ENCODE measurements at places on chromosomes 11 and 22.

DNA sequence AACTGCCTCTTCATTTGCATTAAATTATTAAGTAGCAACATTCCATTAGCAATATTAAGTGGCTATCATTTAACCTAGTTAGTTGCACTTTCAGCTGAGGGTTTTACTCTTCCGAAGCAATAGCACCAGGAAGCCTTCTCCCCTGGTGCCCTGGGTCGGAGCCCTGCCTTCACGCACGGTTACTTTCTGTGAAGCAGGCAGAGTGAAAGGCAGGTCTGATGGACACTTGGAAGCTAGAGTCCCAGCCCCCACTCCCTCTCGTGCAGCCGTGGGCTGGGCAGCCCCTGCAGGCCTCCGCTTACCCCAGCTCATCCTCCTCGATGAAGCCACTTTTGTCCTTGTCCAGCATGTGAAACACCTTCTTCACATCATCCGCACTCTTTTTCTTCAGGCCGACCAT lies 2.0 kb downstream of the PVALB start:
- no peak for DNase-seq

DNA sequence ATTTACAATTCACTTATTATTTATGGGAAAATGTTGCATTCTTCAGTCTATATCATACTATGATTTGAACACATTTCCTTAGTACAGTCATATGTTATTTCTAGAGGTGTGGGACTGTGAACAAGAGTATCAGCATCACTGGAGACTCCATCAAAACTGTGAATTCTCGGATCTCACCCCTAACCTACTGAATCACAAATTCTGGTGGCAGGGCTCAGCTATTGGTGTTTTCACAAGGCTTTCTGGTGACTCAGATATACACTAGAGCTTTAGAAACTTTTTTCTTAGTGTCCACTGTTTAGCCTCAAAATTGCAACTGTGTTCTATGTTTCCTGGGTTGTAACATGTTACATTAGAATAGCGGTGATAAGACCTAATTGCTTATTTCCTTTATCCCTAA lies 352.9 kb upstream of the DDI1 start:
- no peak for DNase-seq

GRCh38 chr11:46248289-46249102 lies 29.0 kb upstream of the CREB3L1 start:
- DNase-seq, result peak; percentile 14

DNA sequence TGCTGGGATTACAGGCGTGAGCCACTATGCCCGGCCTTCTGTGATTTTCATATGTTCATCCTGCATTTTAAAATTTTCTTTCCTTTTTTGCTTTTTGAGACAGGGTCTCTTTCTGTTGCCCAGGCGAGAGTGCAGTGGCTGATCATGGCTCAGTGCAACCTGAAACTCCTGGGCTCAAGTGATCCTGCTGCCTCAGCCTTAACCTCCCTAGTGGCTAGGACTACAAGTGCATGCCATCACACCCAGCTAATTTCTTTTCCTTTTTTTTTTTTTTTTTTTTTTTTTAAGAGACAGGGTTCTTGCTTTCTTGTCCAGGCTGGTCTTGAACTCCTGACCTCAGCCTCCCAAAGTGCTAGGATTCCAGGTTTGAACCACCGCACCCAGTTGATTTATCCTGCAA lies 54.1 kb upstream of the WT1 start:
- DNase-seq, result no peak

DNA sequence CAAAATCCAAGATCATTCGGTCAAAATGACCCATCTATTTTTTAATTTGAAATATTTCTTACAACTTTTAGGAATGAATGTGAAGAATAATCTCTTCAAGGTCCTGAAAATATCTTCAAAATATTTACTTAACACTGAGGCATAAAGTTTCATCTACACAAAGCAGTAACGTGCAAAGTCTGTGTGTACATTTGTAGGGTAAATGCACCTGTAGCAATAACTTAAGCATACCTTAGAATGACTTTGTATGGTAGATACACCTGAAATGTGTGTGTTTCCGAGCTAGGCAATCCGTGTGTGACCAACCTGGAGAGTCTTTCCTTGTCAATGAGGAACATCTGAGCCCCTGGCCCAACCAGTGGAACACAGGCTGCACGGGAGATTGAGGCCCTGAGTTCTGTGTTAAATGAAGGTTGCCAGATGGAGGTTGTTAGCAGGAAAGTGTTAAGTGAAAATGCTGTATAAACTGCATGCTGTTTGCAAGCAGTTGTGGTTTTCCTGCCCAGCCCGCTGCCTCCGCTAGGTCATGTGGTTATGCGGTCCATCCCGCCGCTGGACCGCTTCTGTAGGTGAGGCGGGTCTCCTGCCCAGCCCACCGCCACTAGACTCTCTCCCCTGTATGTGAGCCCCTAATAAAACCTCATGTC lies 7.6 kb upstream of the CTR9 start:
- peak; percentile 73 for DNase-seq
